ENCODE measurements at places on chromosomes 3 and 15.

GRCh38 chr3:50418850-50419249, 59.5 kb upstream of the TMEM115 start:
- DNase-seq = no peak

GRCh38 chr3:189625071-189625470, 6.1 kb upstream of the TP63 start:
- DNase-seq = no peak

DNA sequence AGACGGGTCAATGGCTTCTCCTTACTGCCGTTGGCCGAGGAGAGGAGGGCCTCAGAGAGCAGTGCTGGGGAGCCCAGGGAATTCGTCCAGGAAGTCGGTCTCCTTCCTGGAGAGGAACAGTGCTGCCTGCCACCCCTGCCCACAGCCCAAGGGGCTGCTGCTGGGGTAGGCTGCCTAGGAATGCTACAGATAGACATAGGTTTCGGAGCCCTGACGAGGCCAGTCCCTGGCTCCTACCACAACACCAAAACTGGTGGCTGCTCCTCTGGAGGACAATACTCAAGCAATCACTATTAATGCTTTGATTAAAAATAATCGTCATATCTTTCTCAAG, 30.5 kb downstream of the ANP32A start:
- DNase-seq = no peak

DNA sequence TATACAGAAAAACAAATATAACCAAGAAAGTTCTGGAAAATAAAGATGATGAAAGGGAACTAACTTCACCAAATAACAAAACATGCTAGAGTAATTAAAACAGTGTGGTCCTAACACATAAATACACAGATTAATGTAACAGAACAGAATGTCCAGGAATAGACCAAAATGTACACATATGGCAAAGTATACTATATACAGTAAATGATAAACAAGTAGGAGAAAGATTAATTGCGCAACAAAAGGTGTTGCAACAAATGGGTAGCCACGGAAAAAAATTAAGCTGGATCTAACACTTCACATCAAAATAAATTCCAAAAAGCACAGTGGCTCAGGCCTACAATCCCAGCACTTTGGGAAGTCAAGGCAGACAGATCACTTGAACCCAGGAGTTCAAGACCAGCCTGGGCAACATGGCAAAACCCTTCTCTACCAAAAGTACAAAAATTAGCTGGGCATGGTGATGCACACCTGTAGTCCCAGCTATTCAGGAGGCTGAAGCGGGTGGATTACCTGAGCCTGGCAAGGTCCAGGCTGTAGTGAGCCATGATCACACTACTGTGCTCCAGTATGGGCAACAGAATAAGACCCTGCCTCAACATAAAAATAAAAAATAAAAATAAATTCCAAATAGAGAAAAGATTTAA, 19.8 kb downstream of the SCAP start:
- DNase-seq = no peak
